CD8-positive, alpha-beta memory T cell (primary cell): ENCODE measurements at places on chromosomes 3 and 15.

DNA sequence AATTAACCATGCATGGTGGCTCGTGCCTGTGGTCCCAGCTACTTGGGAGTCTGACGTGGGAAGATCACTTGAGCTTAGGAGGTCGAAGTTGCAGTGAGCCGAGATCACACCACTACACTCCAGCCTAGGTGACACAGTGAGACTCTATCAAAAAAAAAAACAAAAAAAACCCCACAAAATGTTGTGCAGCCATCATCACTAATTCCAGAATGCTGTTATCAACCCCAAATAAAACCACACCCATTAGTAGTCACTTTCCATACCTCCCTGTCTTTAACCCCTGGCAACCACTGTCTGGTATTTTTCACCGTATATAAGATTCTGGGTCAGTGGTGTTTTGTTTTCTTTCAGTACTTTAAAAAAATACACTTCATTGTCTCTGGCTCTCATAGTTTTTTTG, 16.6 kb downstream of the HMCES start:
- DNase-seq: no peak

- DNase-seq: no peak
Observed at GRCh38 chr3:155682426-155683343, 62.2 kb downstream of the PLCH1 start.

GRCh38 chr3:109631897-109632296, 294.6 kb upstream of the DPPA4 start:
- no peak for DNase-seq

- DNase-seq: no peak
Observed at GRCh38 chr3:69567023-69567709, 172.1 kb upstream of the MITF start.

DNA sequence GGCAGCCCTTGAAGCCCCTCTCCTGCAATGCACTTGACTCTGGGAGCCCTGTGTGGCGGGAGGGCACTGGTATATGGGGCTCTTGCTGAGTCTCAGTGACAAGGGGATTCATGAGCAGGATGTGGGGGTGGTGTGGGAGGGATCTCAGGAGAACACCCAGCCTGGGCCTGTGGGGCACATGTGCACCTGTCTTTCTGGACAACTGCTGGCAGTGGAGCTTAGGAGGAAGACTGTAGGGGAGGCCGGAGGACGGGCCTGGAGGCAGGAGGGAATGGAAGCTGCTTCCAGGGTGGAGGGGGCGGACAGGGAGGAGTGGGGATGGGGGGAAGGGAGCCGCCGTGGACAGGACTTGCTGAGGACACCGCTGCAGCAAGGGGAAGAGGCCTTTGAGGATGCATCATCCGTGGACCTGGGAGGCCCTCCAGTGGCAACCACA, 10.8 kb upstream of the SNRPA1 start:
- no peak for DNase-seq

DNA sequence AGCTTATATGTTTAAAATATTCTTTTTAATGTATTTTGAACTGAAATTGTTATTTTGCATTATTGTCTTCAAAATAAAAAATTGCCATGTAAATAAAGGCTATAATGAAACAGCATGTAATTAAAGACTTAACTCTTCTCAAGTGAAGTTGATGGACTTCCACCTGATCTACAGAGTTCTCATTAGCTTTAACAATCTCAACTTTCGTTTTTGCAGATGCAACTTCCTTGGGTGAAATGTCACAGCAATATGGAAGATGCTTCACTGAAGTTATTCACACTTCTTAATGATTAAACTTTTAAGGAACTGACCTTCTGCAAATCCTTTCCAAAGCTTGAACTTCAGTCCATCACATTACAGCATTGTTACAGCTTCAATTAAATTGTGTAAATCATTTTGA, 63.6 kb downstream of the OSTN start:
- no peak for DNase-seq
